CD14-positive monocyte (primary cell): ENCODE measurements at places on chromosomes 12 and 14.

GRCh38 chr12:58930770-58931324 is 10.5 kb upstream of the LRIG3 start:
- no peak for DNase-seq

DNA sequence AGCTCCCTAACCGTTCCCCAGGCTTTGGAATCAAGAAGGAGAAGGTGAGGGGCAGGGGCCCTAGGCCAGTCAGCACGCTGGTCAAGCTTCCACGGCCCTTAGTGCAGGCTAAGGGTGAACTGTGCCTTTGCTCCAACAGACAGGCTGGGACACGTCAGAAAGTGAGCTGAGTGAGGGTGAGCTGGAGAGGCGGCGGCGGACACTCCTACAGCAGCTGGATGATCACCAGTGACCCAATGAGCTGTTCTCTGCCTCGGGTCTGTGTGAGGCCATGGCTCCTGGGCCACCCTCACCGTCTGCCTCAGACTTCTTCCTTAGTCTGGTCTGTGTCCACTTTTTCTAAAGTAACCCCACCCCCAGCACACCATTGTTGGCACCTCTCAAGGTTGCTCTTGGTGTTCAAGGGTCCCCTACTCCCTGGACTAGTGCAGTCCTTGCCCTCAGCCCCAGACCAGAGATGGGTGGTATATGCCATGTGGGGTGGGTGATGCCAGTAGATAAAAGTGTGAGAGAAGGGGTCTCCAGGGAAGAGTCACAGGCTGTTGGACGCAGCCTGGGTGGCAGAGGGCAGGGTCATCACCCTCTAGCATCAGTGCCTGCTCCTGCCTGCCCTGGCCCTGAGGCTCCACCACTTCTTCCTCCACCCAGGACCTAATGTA is 20.7 kb downstream of the PRPF40B start:
- DNase-seq, result no peak

DNA sequence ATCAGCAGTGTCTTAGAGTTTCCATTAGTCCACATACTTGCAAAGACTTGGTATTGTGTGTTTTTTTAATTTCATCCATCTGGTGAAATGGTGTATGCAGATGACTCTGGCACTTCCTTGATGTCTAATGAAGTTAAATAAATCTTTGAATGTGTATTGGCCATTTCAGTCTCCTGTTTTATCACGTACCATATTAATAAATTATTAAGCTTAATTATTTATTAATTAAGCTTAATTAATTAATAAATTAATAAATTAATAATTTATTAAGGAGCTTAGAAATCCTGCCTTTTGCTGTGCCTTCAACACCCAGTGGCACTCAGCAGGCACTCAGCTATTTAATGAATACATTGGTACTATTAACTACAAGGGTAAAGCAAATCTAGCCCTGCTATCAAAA is 18.2 kb downstream of the PDZRN4 start:
- no peak for DNase-seq

DNA sequence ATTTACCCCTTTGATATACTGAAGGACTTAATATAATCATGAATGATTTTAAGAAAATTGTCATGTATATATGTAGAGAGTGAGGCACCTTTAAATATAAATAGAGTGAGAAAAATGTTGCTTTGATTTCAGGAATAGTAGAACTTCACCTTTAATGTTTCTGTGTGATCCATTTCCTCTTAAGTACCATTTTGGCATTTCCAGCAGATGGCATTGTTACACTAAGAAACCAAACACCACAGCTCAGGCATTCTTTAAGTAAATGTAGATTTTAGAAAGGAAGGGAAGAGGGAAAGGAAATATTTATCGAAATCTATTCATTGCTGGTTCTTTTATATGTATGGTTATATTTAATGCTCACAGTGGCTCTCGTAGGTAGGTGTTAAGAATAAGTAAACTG is 556.7 kb upstream of the FBXO33 start:
- no peak for DNase-seq

GRCh38 chr14:88975043-88975830 is 150.8 kb downstream of the TTC8 start:
- DNase-seq, result no peak

GRCh38 chr14:69387311-69387710 is 10.8 kb downstream of the ERH start:
- DNase-seq, result no peak

GRCh38 chr14:89143595-89143994 is 273.4 kb downstream of the FOXN3 start:
- no peak for DNase-seq

GRCh38 chr14:67526676-67527459 is 6.2 kb upstream of the PLEKHH1 start:
- DNase-seq, result peak; percentile 44

GRCh38 chr12:24109381-24110039 is 160.0 kb upstream of the SOX5 start:
- DNase-seq, result no peak

- DNase-seq, result no peak
Measured at GRCh38 chr14:60313093-60313492, 64.1 kb downstream of the PPM1A start.

- peak; percentile 83 for DNase-seq
Measured at GRCh38 chr12:117060246-117060928, 38.8 kb downstream of the TESC start.

DNA sequence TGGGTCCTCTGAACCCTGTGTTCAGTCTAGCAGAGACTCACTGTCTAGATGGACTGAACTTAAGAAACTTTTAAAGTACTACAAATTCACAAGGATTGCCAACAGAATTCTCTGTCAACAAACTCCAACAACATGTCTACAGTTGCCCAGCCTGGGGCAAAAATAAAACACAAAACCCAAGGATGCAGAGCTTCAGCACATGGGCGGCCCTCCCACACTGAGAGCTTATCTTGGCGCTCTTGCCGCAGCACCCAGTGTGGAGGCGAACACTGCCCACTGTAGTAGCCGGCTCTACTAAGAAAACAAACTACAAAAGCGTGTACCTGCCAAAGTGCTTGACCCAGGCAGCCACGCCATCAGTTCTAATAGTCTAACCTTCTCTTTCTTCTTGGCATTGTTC is 66.7 kb downstream of the PTPN21 start:
- no peak for DNase-seq

DNA sequence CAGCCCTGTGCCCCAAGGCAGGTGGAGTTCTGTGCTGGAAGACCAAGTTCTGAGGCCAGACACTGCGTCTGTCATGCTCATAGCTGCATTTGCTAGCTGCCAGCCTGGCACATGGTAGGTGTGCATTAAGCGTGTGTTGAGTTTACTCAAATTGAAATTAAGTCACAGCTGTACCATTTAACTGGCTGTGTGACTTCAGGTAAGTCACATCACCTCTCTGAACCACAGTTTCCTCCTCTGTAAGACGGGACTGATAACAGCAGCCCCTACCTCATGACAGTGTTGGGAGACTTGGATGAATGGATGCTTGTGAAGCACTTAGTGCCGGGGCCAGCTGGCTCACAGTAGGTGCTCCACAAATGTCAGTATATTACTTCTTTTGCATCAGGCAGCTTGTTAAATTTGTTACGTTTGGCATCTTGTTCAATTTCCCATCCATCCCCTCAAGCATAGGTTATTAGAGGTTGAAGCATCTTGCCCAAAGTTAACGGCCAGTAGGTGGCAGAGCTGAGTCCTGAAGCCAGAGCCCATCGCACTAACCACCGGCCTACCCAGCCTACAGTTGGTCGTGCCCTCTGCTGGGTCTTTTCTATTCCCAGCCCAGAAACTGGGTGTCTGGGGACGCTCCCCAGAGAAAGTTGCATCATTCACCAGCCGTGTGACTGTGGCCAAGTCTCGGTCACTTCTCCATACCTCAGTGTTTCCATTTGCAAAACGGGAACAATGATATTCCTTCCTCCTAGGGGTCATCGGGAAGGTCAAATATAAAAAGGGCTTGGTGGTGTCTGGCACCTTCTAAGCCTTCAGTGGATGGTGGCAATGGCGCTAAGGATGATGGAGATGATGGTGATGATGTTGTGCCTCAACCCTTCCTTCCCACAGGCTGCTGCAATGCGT is 4.5 kb downstream of the DAO start:
- peak; percentile 96 for DNase-seq

DNA sequence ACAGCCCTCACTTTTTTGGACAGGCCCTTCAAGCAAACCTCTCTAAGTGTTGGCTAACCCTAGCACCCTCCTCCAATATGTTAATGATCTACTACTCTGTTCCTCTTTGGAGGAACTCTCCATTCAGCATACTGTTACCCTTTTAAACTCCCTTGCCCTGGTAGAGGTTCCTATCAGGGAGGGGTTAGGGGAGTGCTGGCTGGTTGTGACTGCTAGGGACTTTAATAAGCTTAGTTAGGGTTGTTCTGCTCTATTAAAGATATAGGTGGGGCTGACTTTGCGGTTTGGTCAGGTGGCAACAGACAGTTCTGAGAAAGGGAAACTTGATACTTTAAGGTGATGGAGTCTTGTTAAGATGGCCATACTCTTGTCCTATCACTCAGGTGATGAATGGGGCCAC is 301.5 kb upstream of the FBXO33 start:
- no peak for DNase-seq

DNA sequence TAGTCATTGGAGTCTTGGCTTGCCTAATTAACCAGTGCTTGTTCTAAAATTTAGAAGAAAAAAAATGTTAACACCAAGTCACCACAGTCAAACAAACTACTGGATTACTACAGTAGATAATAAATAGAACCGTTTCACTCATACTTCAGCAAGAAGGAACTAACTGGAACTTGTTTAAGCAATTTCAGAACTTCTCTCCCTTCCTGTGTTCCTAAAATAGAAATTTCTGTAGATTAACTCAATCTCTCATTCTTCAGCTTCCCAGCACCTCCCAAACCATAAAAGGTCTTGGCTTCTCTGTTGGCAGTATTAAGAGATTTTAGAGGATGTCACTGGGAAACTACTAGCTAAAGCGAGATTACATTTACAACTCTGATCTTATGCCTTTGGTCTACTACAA is 18.6 kb downstream of the GNS start:
- DNase-seq, result no peak

DNA sequence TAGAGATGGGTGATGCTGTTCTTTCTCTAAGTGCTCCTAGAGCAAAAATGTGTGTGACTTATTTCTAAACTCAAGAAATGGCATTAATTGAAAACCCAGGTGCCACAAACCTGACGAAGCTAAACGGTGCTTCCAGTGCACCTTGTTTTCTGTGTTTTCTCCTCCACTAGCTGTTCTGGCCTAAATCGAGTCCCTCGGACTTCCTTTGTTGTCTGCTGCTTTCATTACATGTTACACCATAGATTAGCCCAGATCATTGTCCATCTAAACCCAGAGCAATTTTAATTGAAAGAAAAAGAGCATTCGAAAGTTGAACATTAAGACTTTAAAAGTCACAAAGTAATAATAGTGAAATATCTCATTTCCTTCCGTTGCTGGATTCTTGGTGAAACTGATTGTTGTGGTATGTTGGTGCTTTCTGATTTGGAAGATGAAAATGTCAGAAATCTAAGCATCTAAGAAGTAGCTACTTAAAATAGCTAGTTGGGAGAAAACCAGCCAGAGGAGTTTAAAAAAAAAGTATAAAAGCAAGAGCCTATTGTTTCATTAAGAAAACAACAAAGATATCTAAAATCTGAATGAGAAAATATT is 219.6 kb upstream of the G2E3 start:
- DNase-seq, result no peak

- no peak for DNase-seq
Measured at GRCh38 chr14:88698651-88699050, 94.1 kb downstream of the EML5 start.

DNA sequence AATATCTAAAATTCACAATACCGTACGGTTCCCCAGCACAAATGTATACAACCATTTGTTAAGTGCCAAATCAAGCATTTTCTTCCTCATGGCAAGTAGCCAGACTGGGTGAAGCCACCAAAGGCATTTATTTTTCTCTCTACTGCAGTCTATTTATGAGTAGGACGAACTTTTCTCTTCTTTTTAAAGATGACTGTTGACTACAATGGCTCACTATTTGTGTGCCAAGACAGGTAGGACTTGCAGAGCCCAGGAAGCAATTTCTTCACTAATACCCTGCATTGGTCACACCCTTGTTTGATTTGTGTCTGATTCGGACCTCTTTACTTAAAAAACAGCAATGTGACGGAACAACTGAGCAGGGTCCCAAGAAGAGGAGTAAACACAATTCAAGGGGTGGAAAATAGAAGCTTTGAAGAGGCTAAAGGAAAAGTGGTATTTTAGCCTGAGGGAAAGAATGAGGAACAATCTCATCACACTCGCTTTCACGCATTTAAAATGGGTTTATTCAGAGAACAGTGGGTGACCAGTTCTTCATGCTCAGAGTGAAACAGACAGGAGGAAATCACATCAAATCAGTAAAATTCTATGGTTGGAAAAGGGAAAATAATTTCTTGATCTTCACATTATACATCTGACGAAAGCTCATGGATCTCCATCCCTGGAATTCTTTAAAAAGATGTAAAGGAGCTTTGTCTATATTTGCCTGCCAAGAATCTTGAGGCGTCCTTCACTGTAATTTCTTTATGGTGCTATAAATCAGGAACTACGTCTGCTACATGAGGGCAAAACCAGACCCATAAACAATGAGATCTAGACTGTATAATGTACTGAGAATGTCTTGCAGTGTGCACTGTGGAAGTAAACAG is 183.8 kb downstream of the PPM1H start:
- no peak for DNase-seq

DNA sequence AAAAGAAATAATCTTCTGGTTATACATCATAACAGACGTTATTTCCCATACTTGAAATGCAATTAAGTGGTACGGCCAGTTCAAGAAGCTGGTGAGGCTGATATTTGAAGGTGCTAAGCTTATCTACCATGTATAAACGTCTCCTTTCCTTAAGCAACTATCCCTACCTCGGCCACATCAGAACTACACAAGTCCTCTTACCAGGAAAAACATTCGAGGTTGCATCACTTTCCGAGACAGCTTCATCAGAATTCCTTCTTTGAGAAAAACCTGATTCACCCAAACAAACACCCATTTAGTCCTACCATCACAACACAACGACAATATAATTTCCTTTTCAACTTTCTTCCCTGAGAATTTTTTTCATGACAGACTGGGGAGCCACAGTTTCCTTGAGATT is 33.9 kb upstream of the NR2C1 start:
- DNase-seq, result no peak

GRCh38 chr12:25276199-25276937 is 25.6 kb upstream of the KRAS start:
- DNase-seq, result peak; percentile 26

- no peak for DNase-seq
Measured at GRCh38 chr12:3205742-3206519, 128.8 kb downstream of the TSPAN9 start.

DNA sequence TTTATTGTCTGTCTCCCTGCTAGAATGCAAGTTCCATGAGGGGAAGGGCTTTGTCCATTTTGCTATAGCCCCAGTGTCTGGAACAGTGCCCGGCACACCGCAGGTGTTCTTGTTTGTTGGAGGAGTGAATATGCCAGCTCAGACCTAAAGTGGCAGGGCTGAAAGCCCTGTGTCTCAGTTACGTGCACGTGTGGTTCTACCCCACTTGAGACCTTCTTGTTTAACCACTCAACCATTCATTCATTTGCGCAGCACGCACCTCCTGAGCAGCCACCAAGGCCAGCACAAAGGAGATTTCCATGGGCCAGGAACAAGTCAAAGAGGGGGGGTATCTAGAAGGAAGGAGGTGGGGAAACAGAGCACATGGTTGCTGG is 338.0 kb upstream of the FKBP4 start:
- no peak for DNase-seq

- DNase-seq, result no peak
Measured at GRCh38 chr12:2385529-2385928, 332.7 kb downstream of the CACNA1C start.
